Stimulated activated CD8-positive, alpha-beta memory T cell treated with anti-CD3 and anti-CD28 coated beads, Interleukin-12 subunit alpha, Interleukin-12 subunit beta, amount 100 ng/mL, for 1 hour (primary cell): ENCODE measurements at places on chromosomes 16 and 17.

DNA sequence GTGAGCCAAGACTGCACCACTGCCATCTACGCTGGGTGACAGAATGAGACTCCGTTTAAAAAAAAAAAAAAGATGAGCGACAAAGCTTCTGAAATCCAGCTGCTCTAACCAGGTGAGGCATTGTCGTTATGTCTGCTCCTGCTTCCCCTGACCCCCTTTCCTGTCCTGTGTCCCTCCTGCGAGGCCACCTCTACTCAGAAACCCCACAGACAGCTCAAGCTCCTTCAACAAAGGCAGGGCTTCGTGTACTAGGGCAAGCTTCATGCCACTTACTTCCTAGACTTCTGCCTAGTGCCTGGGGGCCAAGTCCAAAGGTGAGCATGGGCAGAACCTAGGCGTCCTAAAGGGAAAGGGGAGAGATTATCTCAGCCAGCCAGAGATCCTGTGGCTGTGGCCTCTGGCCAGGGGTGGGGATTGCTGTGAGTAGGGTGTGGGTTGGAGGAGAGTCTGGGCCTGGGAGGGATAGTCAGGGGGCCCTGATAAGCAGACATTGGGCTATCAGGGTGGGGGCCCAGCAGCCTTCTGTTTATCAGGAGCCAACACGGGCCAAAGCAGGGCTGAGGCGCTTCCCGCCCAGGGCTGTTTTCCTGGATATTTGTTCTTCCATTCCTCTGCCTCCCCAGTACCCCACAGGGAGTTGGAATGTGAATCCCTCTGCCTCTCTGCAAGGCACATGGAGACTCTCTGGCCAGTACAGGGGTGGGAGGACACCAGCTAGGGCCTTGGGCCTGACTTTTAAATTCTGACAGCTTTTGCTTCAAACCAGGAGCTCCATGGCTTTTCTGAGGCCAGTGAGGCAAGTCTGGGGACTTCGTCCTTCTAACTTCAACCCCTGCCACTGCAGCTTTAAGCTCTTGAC is 10.4 kb downstream of the ERAL1 start:
- no peak for DNase-seq

DNA sequence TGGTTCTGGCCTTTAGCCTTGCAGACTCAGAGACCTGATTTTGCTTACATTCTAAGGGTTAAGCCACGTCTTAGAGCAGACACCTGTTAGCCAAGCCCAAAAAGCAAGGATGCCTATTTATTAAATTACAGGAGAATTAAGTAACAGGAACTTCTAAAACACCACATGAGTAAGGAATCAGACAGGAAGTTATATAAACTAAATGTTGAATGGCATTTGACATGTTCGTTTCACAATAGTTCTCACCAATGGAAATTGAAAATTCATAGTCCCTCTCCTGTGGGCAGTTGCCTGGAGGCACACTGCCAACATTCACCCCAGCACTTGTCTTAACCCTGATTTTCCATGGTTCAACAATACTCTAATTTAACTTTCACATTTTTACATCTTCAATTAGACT is 9.0 kb downstream of the KRTAP9-7 start:
- no peak for DNase-seq

DNA sequence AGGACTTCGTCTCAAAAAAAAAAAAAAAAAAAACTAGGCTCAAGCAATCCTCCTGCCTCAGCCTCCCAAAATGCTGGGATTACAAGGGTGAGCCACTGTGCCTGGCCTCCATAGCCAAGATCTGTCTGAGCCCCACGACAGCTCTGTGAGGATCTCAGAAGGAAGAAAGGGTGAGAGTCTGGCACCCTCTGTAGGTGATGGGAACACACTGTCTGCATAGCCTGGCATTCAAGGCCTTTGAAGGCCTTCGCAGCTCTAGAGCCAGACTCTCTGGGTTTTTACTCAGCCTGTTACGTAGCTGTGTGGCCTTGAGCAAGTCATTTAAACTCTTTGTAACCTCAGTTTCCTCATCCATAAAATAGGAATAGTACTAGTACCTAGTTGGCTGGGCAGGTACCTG is 6.3 kb upstream of the XPO6 start:
- DNase-seq, result peak; percentile 39

GRCh38 chr17:44310188-44310587 is 1.8 kb downstream of the RUNDC3A start:
- no peak for DNase-seq

GRCh38 chr17:17824119-17824782 is 12.5 kb downstream of the SREBF1 start:
- DNase-seq, result no peak

- DNase-seq, result peak; percentile 83
Measured at GRCh38 chr16:21708533-21709115, 44.9 kb downstream of the OTOA start.
